Activated CD8-positive, alpha-beta memory T cell treated with anti-CD3 and anti-CD28 coated beads for 1 hour (primary cell): ENCODE measurements at places on chromosomes 6 and 20.

- DNase-seq, result peak; percentile 21
These were observed at the start of gene HLA-DOA for GRCh38 chr6:33008944-33009861. TSS of gene HLA-DOA (minus strand) at chr6:33009591.

DNA sequence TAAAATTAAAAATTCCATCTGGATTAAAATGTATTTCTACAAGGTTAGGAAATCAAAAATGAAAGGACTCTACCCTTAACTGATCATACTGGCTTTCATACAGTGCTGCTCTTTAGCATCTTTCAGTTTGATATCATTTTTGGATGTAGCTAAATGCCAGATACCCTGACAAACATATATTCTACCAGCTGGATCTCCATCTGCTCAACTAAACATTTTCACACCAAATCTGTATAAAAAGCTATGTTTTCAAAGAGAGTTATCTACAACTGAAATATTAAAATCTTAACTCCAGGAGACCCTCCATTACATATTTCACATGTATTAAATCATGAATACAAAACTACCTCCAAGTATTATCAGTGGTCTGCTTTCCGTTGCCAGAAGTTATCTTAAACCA, 95.7 kb downstream of the EPHA7 start:
- no peak for DNase-seq

- no peak for DNase-seq
These were observed 11.1 kb downstream of the MTHFD1L start for GRCh38 chr6:150876598-150876997.

DNA sequence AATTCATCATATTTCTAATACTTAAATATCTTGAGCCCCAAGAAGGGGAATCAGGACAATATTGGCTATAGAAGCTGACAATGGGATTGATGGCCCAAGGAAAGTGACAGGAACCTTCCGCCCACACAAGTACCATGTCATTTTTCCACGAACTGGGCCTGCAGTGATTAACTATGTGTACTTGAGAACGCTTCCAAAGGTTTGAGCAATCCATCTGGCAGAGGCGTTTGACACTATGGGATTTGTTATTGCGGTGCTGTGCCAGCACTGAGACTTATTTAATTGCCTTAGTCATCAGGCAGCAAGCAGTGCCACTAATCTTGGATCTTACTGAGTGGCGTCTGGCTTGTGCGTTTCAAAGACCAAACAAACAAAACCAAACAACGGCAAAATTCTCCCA, 135.6 kb upstream of the UST start:
- no peak for DNase-seq

DNA sequence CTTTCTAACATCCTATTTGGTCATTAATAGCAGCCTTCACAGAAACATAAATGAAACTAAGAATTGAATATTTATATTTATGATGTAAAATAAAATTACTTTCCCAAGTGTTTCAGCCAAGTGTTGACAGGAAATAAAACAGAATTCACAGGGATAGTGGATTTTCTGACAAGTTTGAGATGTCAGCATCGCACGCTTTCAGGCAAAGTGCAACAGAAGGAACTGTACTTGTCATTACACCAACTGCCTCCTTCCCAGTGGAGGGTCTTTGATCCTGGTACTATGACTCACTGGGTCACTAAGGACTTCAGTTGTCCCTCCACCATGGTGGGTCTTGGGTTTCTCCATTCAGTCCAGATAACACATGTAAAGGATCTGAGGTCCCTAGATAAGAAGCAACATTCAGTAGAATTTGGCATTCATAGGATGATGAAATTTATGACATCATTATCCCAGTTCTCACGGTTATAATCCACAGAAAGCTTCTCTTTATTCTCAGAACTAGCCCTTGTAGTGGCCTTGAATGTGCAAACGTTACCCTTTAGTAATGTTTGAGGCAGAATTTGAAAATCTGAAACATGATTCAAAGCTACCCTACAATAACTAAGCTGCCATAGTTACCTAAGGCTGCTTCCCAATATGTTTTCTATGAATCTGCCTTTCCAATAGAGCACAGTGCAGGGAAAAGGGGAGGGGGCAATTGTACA, 3.8 kb upstream of the TNFAIP3 start:
- no peak for DNase-seq

DNA sequence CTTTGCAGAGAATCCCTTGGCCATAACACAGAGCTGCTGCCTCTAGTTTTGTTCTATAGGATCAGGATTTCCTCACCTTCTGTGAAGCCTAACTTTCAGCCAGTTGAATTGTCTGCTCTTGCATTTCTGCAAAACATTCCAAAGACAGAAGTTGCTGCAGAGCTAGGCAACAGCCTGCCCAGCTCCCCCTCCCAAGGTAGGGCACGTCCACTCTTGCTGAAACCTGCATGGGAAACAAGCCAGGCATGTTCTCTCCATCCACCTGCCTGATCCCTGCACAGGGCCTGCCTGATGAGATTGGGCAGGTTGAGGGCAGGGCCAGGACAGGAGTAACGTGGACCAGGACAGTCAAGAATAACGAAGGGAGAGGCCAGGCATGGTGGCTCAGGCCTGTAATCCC, 58.9 kb upstream of the NAA20 start:
- no peak for DNase-seq
